ENCODE measurements at places on chromosomes 6 and 20. TPM values are rescaled to one million over a fixed set of nuclear protein-coding genes. Genes with fewer than 3 reads are reported as not detected.

- DNase-seq = no peak
Observed at GRCh38 chr6:153162646-153163045, 31.6 kb upstream of the RGS17 start.

- DNase-seq = no peak
Observed at GRCh38 chr6:80579391-80580023, 473.0 kb downstream of the BCKDHB start.

Gene USP49
- total RNA-seq = 21.1 TPM

Gene KIF25
- 2.0 TPM for total RNA-seq
